Activated CD4-positive, alpha-beta memory T cell treated with anti-CD3 and anti-CD28 coated beads, Interleukin-2, amount 10 ng/mL, durations not matched to agents 7 days and 5 days (primary cell): ENCODE measurements at places on chromosomes 3 and 15. TPM values are rescaled to one million over a fixed set of nuclear protein-coding genes. Genes with fewer than 3 reads are reported as not detected.

DNA sequence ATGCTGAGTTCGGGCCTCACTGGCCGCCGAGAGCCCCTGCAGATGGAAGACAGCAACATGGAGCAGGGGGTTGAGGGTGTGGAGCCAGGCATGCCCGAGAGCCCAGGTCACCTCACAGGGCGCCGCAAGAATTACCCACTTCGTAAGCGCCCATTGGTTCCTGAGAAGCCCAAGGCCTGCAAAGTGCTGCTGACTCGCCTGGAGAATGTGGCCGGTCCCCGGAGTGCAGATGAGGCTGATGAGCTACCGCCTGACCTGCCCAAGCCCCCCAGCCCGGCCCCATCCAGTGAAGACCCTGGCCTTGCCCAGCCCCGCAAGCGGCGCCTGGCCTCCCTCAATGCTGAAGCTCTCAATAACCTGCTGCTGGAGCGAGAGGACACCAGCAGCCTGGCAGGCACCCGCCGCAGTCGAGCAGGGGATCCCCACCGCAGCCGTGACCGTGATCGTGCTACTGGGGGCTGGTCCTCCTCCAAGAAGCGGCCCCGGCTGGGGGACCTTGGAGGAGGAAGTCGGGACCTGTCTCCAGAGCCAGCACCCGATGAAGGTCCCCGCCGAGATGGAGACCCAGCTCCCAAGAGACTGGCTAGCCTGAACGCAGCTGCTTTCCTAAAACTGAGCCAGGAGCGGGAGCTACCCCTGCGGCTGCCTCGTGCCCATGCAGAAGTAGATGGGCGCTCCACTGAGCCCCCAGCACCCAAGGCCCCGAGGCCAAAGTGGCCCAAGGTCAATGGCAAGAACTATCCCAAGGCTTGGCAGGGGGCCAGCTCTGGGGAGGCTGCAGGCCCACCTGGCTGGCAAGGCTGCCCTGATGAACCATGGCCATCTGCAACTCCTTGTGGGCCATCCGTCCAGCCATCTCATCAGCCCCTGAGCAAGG is 12.1 kb upstream of the CHST14 start:
- DNase-seq = no peak

SPATA12 gene
- total RNA-seq = not detected

DNA sequence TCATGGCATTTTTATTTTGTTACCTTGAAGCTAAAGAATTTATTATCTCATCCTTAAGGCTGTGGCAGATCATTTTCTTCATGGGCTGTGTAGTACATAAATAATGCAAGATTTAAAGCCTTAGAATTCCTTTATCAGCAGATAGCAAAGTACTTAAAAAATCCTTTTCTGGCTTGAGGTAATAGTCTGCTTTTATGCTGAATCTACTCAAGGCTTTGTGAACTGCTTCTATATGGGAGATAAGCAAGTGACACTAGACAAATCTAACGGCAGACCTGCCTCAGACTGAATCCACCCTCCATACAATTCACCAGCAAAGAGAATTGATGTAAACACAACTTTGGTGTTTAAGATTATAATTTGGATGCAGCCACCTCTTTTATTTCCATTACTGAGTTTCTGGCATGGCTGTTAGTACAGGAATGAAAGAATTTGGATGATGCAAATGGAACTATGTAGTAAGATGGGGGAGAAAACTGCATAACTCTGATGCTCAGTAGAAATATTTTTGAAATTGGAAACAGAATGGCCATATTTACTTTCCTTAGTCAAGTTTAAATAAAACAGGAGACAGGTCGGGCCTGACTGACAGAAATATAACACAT is 1121.5 kb downstream of the NAALADL2 start:
- no peak for DNase-seq

- DNase-seq = no peak
These were observed 726.0 kb upstream of the ZNF385D start for GRCh38 chr3:22476976-22477375.

DNA sequence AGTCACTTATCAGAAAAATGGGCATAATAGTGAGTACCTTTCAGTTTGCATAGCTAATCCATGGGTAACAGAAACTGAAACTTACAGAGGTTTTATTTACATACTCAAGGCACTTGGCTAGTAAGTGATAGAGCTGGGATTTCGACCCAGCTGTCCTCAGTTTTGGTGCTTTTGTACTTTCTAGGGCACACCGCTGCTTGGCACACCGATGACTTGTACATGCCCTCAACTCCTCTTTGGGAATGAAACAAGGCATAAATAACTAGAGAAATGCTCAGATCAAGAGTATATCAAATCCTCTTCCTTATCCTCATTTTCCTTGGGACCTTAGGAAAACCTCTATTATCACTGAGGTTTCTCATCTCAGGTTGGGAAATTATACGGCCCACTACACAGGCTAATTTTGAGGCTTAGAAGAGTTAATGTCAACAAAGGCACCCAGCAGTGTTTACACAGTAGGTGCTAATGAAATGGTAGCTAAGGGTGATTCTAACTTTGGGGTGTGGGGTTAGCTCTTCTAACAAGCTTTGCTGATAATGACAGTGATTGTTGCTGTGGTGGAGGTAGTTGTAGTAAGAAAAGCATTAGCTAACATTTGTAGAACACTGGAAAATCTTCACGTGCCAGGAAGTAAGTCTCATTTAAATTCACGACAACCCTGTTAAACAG is 20.3 kb upstream of the DGKG start:
- DNase-seq = no peak

GRCh38 chr3:37492468-37492867 is 318.1 kb upstream of the LRRFIP2 start:
- no peak for DNase-seq

DNA sequence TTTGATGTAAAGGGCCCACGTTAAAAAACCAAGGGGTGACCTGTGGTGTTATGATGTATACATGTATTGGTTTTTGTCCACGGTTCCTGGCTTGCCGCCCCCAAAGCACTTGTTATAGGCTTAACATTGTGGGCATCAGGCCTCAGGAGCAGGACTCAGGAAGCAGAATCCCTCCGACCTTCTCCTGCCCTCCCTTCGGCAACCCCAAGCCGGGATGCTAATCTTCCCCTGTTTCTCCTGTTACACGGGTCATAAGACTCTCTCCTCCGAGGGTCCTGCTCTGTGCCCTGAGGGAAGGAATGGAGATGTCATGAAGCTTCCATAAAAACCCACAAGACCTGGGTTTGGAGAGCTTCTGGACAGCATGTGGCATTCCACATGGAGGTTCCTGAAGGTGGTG is 48.8 kb downstream of the RPLP1 start:
- DNase-seq = no peak
